Suppressor macrophage treated with lipopolysaccharide for 4 hours (primary cell): ENCODE measurements at places on chromosomes 11 and 22.

DNA sequence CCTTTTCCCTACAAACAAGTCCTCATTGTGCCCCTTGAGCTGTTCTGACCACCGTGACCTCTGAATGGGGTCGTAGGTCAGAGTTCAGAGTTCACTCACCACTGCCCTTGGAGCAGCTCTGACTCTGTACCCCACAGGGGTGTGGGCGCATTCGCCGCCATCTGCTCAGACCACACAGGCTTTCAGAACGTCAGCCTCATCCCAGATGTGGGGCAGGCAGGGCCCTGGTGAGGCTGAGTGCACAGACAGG, 14.8 kb upstream of the MUC5B start:
- DNase-seq = no peak

- DNase-seq = no peak
These were observed 359.0 kb downstream of the LARGE1 start for GRCh38 chr22:33561149-33561807.

DNA sequence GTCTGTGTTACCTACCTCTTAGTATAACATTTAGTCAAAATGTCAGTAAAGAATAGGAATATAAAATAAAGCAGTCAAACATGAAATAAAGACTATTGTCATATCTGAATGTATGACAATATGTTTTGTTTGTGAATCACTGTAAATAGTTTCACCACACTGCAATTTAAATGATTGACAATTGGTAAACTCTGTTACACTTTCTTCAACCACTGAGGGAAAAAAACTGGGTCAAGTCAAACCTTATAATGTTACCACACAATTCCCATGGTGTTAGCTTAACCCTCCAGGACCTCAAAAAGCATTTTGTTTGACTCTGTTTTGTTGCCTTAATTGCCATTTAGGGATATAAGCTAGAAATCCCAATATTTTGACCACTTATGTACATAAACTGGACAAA, 10.5 kb upstream of the MMP13 start:
- no peak for DNase-seq

- DNase-seq = no peak
These were observed 563.9 kb upstream of the B3GAT1 start for GRCh38 chr11:134975866-134976376.

GRCh38 chr11:79374727-79375126, 66.1 kb downstream of the TENM4 start:
- no peak for DNase-seq

GRCh38 chr11:125251956-125252355, 87.4 kb downstream of the PKNOX2 start:
- DNase-seq = no peak

DNA sequence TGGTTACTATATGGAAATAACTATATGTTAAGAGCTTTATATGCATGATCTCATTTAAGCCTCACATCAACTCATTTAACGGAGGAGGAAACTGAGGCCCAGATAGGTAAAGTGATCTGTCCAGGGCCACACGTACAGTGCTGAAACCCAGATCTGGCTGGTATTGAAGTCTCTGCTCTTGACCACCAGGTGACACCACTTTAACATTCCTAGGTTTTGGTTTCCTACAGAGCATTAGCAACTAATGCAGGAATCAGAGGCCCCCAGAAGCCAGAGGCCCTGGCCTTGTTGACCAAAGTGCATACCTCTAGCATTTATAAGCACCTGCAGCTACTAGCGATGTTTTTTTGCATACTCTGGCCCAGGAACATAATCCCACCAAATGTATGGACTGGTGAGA, 12.9 kb upstream of the LIMK2 start:
- no peak for DNase-seq

DNA sequence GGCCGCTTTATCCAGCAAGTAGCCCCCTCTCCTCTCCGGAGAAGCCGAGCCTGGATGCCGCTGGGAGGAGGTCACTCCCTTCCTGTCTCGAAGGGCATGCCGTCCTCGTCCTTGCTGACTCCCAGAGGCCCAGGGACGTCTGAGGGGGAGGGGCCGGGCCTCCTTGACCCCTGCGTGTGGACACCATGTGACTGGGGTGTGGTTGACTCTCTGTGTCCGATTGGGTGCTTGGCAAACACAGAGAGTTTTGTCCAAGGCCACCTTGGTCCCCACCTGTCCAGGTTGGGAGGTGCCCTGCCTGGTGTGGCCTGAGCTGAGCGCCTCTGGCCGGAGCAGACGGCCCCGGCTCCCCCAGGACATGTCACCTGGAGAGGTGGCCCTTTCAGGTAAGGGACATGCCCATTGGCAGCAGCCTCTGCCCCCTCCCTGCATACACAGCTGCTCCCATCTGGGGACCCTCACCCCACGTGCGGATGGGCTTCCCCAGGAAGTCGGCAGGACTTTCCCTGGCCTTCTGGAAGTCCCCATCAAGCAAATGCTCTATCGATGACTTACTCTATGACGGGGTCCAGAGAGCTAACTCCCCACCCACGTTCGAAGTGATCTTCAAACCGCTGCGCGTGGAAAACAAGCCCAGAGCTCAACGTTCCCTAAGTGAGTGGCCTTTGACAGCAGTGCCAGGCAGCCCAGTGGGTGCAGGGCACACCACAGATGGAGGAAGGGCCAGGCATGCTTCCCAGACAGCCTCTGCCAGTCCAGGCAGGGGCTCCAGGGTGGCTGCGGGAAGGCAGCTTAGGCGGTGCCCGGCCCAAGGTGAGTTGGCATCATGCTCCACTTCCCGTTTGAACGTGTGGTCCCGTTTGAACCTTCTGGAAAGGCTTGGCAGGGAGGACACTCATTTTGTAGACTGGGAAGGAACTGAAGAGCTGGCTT, at the start of gene SMIM38:
TSS of gene SMIM38 (plus strand) at position 634 of the 933 bp plus-strand sequence. CDS start 1,912 bp downstream, outside the sequence.
- DNase-seq = no peak

- no peak for DNase-seq
These were observed 289.7 kb downstream of the ST3GAL4 start for GRCh38 chr11:126645186-126645585.

- DNase-seq = no peak
These were observed 1157.5 kb upstream of the RAG2 start for GRCh38 chr11:37755521-37755920.

DNA sequence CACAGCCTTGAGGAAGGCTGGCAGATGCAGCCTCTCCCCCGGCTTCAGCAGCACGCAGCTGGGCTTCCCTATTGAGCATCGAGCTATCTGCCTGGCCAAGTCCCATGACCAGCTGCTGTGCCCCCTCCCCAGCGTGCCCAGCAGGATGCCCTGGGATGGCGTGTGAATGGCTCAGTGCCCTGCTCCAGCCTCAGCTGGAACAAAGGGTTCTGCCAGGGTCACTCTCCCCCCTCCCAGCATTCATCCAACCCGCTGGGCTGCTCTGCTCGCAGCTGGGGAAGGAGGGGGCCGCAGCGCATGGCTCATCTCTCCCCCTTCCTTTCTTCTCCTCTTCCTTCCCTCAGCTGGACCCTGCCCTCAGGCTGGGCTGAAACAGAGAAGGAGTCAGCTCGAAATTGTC, 14.5 kb downstream of the LRP4 start:
- DNase-seq = no peak

GRCh38 chr11:73995731-73996130, 13.1 kb upstream of the UCP2 start:
- no peak for DNase-seq

DNA sequence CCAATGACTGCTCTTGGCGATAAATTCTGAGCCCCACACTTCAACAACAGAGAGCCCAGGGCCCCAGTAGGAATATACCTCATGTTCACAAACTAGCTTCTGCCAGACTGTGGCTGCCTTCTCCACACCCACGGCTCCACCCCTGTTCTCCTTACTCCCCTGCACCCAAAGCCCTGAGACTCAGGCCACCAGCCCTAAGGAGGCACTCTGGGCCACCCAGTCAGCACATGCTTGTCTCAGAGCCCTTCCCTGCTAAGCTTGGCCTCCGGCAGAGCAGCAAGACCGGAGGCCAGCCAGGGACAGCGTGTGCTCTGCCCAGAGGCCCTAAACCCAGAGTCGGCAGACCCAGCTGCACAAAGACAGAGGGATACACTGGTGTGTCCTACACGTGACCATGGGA, 27.9 kb downstream of the SPATA19 start:
- DNase-seq = no peak

GRCh38 chr11:21636561-21636960, 556.3 kb upstream of the ANO5 start:
- no peak for DNase-seq

DNA sequence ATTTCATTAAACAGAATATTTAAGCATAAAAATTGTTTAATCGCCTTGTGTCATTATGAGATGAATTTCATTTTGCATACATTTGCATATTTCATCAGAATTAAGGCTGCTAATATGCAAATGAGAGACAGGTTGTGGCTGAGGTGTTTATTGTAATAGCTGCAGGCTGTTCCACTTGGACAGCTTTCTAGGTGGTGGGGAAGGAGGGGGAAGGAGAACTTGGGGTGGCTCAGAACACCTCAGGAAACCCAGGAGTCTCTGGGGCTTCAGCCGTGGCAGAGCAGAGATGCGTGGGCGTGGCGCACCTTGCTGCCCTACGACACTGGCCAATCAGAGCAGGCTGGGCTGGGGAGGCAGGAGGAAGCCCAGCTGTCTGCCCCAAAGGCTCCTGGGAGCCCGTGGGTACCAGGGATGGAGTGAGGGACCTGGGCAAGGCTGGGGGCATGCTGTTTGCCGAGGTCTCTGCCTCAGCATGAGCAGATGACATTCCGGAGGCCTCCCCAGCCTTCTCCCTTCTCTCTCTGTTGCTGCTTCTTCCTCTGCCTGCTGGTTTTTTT, 542.9 kb downstream of the MN1 start:
- DNase-seq = no peak

GRCh38 chr11:78958444-78958843, 383.8 kb upstream of the NARS2 start:
- DNase-seq = no peak

- no peak for DNase-seq
These were observed 20.3 kb upstream of the SLN start for GRCh38 chr11:107731941-107732688.

GRCh38 chr22:37080838-37081237, 28.7 kb downstream of the TMPRSS6 start:
- no peak for DNase-seq
